ENCODE measurements at places on chromosomes 2 and 18.

DNA sequence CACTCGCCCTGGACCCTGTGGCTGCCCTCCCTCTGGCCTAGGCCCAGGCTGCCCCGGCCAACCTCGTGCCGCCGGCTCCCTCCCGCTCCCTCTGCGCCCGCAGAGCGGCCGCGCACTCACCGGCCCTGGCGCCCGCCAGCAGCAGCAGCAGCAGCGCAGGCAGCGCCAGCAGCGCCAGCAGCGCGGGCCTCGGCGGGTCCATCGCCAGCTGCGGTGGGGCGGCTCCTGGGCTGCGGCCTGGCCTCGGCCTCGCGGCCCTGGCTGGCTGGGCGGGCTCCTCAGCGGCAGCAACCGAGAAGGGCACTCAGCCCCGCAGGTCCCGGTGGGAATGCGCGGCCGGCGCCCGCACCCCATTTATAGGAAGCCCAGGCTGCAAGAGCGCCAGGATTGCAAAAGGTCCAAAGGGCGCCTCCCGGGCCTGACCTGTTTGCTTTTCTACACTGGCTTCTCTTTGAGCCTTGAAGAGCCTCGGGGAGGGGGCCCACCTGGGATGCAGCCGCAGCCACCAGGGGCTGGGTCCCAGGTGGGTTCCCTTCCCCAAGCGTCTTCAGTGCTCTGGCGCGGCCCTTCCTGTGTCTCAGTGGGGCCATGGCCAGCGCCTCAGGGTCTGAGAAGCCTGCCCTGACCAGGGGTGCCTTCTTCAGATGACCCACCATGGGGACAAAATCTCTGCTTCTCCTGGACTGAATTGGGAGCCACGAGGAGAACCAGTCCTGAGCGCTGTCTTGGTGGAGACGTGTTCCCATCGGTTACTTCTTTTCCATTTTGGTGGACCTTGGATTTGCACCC, at the start of gene APOB:
TSS of gene APOB (minus strand) at position 330 of the 789 bp plus-strand sequence. CDS start at position 202, 128 bp downstream.
- DNase-seq, result no peak

DNA sequence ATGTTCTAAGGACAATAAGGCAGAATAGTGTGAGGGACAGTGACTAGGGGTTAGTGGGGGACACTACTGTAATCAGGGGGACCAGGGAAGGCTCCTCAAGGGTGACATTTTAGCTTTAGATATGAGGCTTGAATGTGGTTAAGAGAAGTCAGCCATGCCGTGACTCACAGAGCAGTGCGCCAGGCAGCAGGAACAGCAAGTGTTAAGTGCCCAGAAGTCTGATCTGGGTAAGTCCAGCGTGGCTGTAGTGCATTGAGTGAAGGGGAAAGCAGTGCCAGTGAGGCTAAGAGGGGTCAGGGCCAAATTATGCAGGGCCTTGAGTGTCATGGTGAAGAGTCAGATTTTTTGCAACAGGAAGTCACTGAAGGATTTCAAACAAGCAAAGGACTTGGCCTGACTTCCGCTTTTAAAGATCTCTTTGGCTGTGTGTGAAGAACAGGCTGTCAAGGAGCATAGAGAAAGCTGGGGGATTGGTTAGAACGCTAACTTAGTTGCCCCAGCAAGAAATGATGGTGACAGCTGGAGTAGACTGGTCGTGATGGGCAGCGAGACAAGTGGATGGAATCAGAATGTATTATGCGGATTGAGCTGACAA, 151.5 kb downstream of the MSH2 start:
- no peak for DNase-seq

- DNase-seq, result no peak
These were observed 6.4 kb upstream of the SAG start for GRCh38 chr2:233301248-233301647.

GRCh38 chr2:113872201-113872600, 17.7 kb upstream of the ACTR3 start:
- DNase-seq, result no peak

DNA sequence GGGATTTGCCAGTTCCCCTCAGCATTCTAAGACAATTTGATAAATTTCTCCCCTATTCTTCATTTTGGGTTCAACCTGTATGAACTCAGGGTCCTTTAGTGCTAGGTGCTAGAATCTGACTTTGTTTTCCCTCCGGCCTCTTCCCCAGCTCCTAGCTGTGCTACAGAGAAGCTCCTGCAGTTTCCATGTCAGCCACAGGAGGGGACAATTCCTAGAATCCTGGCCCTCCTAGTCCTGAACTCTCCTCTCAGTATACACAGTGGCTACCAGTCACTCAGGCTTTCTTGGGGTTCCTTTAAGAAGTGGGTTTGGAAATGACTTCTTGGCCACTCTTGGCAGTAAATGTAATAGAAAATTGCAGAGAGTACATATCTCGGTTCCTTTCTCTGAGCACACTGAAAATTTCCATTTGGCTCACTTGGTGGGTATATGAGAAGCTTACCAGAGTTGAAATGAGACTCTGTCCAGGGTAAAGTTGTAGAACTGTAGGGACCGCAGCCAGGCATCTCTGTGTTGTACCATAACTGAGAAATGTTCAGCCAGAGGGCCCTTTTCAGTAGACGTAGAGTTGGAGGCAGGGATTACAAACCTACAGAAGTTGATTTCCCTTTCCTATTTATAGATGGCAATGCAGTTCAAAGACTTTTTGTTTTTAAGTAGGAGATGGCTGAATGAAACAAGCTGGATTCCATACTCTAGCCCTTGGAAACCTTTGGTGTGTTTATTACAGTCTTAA, 5.0 kb upstream of the CHST10 start:
- DNase-seq, result no peak

DNA sequence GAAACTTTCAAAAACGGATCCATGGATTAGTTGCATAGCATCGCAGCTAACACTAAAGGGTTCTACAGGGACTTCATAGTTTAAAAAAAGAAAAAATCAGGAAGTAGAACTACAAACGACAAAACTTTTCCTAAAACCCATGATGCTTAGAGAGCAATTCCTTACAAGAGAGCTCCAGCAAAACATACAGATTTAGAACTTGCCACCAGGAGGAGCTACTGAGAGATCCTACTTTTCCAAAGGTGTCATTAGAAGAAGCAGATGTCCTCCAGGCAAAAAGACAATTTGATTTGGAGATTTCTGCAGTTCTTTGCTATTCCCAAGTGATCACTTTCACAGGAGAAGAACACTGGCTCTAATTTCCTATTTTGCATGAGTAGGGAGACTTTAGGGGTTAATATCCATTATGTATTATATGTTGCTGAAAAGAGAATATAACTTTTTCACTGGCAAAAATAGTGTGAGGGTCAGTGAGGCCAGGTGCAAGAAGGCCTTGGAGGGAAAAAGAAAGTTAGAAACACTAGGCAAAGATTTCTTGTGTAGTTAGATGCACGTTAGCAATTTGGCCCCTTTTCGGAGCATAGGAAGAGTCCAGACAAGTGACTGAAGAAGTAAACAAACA, 436.2 kb downstream of the SUCLG1 start:
- DNase-seq, result peak; percentile 20

DNA sequence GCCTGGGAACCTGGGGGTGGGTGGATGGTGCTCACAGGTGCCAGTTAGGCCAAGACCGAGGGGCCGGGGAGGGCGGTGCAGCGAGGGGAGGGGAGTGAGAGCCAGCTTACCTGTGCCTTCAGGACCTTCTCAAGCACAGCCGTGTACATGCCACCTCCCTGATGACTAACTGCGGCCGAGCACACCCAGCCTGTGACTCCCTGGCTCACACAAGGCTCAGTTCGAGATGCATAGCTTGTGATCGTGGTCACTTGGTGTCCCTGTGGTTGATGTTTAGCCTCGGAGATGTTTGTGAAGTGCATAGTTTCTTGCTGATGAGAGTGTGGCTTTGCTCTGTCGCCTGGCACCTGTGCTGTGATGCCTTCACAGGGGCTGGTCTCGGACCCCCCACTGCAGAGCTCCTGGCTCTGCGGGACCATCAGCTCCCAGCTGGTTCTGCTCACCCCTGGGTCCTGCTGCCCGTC, 84.5 kb upstream of the ODC1 start:
- DNase-seq, result no peak

GRCh38 chr2:123597988-123598387, 427.1 kb upstream of the CNTNAP5 start:
- no peak for DNase-seq

DNA sequence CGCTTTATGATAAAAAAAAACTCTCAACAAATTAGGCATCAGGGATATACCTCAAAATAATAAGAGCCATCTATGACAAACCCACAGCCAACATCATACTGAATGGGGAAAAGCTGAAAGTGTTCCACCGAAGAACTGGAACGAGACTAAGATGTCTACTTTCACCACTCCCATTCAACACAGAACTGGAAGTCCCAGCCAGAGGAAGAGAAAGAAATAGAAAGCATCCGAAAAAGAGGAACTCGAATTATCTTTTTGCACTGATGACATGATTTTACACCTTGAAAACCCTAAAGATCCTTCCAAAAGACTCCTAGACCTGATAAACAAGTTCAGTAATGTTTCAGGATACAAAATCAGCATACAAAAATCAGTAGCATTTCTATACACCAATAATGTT, 121.6 kb downstream of the ZRANB3 start:
- no peak for DNase-seq

GRCh38 chr18:76687304-76687962, 134.9 kb upstream of the ZNF236 start:
- DNase-seq, result no peak

DNA sequence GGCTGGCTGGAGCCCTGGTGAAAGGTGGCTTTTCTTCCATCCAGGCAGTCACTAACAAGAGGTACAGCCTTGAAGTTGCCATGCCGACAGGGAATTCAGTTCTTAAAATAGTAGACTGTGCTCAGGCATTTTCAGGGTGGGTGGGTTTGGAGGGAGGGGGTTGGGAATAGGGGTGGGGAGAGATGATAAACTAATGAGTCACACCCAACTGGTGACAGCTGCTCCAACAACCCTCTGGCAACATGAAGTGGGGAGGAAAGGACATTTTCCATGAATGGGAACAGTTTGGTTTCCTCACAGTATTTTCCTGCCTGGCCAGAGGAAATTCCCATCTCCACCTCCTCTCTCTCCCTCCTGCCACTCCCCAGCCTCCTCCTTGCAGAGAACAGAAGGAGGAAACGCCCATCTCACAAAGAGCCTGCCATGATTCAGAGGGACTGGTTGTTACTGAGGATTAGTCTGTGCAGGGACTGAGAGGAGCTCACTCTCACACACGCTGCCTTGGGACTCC, 113.0 kb upstream of the SLC1A4 start:
- DNase-seq, result peak; percentile 78

DNA sequence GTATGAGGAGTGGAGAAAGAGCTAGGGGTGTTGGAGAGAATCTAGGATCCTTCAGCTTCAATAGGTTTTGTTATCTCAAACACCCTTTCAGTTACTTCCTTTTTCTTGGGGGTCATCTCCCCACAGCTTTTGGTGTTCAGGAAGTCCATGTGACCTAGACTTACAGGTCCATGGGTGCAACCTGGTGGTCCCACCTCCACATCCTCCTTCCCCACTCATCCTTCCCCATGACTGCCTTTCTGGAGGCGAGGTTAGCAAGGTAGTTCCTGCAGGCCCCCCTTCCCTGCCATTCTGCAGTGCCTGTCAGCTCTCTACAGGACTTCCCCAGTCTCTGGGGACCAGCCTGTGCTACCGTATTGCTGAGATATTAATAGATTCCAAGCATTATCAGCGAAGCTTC, 107.6 kb downstream of the TMEM17 start:
- DNase-seq, result no peak

Data from dermis microvascular lymphatic vessel endothelial cell (primary cell).